ENCODE measurements at places on chromosomes 16 and 17.

DNA sequence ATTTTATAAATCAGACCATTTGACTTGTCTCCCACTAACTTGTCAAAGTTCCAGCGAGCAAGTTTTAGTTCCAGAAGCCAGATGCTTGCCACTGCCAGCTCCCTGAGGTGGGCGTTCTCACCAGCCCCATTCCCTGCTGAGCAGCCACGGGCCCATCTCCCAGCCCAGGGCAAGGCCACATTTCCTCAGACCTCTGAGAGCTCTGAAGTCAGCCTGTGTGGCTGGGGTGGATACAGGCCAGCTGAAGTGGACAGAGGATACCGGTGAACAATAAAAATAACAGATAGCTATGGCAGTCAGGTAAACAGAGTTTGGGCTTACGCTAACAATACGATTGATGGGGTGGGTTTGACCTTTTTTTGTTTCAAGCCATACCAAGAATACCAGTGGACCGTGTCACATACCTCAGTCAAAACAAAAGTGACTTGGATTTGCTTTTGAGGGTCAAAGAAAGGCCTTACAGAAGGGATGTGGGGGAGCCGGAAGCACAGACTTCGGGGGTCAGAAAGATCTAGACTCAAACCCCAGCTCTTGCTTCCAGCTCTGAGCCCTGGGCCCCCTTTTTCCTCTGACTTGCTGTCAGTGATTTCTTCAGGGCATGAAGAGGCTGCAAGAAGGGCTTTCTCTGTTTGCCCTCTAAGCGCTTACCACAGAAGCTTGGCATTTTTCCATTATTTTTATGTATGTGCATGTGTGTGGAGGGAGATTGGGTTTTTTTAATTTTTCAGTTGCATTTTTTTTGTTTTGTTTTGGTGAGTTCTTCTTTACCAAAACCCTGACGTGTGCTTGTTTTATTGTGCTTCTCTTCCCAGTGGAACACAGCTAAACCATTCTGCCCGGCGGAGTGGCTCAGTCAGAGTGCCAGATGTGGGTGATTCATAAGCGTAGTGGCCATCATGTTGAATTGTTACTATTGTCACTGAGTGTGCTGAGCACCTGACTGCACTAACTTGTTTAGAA is 109.9 kb downstream of the GNAO1 start:
- DNase-seq: no peak

DNA sequence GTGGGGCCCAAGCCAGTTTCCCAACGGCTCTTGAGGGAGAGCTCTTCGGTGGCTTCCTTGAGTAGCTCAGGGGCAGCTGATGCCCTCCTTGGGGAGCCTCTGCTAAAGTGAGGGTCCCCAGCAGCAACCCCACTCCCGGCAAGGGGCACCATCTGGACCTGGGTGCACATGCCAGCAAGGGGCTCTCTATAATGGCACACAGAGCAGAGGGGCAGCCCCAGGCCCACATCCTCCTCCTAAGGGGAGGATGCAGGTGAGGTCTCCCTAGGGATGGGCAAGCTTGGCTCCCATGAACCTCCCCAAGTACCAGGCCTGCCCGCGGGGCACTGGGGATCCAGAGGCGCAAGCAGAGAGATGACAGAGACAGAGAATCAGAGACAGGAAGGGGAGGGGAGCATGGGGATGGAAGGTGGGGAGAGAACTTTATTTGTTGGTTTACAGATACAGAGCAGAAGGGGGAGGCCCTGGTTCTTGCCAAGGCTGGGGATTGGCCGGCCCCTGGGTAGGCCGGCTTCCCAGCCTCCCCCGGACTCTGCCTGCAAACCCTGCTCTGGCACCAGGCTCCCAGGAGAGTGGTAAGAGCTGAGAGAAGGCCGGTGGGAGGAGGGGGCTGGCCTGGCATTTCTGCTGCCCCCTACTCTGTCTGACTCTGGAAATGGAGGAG is 61.4 kb downstream of the SRCIN1 start:
- no peak for DNase-seq

GRCh38 chr17:31580706-31581490 is 189.4 kb downstream of the RAB11FIP4 start:
- DNase-seq: no peak

- DNase-seq: no peak
These were observed 210.0 kb upstream of the DYNLRB2 start for GRCh38 chr16:80330803-80331202.

DNA sequence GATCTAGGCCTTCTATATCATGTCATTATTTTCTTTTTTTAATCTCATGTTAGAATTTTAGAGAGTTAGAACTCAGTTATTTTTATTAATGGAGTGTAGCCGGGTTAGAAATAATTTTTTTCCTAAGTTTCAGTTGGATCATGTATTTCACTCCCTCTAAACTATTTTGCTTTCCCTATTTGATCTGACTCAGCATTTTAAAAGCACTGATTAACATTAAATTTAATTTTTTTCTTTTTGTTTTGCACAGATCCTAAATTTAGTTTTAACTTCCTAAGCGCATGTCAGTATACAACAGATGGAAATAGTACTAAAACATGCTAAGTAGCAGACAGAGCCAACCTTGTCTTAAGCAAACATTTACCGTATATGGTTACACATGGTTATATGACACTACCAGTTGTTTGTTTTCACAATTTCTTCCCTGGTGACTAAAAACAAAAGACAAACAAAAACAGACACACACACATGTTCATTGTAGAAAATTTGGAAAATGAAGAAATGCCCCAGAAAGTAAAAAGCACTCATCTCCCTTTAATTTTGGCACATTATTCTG is 33.6 kb upstream of the RAB11FIP4 start:
- DNase-seq: no peak

- no peak for DNase-seq
These were observed 3.5 kb upstream of the RRAD start for GRCh38 chr16:66928702-66929388.

DNA sequence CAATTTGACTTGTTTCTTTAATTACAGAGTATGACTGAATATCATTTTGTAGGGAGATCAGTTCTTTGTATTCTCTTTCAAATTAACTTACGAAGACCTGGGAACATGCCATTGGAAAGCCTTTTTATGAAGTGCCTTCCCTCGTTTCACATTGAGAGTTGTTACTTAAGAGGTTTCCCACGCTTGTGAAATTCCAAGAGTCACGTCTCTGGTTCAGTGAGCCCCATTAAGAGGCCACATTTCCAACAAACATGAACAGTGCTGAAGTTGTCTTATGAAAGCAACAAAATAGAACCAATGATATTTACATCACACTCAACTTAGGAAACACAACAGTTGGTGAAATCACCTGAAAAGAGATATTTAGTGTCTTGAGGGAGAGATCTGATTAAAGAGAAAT is 334.1 kb downstream of the TOX3 start:
- no peak for DNase-seq

- no peak for DNase-seq
These were observed 5.2 kb upstream of the EIF1 start for GRCh38 chr17:41683441-41684007.

DNA sequence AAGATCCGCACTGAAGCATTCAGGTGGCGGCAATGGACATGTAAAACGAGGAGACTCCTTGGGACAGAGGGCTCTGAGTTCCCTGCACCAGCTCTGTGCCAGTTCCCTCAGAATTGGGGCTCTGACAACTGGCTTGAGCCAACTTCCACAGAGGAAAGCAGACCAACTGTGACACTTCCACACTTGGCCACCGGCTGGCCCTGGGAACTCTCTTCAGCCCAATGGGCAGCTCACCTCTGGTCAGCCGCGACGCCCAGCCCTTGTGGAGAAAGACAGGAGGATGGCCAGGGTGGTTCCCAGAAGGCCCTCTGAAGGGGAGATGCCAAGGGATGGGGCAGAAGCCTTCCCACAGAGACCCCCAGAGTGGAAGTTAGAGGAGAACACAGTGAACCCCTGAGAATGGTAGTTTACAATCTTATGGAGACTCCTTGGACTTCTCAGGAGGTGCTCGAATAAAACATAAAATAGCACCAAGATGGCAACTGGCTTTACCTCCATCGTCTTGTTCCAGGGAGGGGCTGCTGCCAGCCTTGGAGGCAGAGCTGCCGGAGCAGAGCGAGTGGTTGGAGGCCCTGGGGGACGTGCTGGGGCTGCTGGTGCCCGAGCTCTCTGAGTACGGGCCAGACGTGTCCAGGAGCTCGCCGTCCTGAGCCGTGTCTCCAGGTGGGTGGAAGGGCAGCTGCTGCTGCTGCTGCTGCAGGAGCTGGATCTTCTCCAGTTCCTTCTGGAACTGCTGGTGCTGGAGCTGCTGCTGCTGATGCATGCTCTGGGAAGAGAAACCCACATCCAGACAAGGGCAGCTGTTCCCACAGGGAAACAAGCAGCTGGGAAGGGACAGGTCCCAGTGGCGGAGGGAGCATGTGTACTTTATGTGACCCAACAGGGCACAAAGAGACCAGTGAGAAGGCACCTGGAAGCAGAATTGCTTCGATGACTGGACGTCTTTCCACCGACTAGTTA is 35.0 kb upstream of the ICAM2 start:
- DNase-seq: no peak

- DNase-seq: no peak
These were observed 18.1 kb downstream of the RHBDL3 start for GRCh38 chr17:32283745-32284201.

- no peak for DNase-seq
These were observed 22.5 kb downstream of the CYB5D2 start for GRCh38 chr17:4165301-4166010.

GRCh38 chr16:66905633-66906539 is 12.8 kb downstream of the CDH16 start:
- DNase-seq: no peak

- peak; percentile 46 for DNase-seq
These were observed 22.1 kb downstream of the TRIM25 start for GRCh38 chr17:56891751-56892150.

GRCh38 chr16:11471548-11471947 is 115.2 kb downstream of the LITAF start:
- DNase-seq: no peak

DNA sequence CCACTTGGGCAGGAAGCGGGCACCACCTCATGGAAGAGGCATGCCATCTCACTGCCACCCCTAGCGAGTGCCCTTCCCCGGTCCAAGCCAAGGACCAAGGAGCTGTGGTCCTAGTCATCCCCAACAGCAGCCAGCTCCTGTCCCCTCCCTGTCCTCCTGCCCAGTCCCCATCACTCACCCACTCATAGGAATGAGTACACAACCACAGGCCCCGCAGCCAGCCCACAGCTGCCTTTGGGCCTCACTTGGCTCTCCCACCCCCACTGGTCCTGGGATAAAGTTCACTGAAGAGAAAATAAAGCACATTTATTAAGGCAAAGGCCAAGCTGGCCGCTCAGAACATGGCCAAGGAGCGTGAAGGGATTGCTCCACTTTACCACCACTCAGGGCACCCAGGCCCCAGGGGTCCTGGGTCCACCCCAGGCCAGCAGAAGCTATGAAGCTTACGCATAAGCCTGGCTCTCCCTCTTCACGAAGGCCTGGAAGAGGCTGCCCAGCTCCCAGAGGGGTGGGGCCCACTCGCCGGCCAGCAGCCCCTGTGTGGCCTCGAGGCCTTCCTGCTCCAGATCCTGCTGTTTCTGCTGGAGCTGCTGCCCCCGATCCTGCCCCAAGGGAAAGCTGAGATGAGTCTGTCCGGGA is 3.6 kb downstream of the SCRN2 start:
- DNase-seq: peak; percentile 42

- DNase-seq: peak; percentile 69
These were observed 394.0 kb downstream of the CA10 start for GRCh38 chr17:51764387-51764971.

DNA sequence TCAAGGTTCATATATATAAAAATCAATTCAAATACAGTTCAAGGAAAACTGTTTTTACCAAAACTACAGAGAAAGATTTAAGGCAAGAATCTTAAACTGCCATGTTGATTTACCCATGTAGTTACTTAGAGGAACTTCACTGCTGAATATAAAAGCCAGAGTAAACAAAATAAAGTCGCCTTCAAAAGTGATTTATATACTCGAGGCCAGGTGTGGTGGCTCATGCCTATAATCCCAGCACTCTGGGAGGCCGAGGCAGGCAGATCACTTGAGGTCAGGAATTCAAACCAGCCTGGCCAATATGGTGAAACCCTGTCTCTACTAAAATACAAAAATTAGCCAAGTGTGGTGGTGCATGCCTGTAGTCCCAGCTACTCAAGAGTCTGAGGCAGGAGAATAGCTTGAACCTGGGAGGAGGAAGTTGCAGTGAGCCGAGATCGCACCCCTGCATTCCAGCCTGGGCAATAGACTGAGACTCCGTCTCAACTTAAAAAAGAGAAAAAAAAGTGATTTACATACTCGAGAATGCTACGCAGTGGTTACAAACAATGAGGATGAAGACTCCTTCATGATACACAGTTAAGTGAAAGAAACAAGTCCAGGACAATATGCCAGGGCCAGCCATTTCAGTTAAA is 54.1 kb upstream of the CNEP1R1 start:
- DNase-seq: no peak

- peak; percentile 14 for DNase-seq
These were observed 28.4 kb upstream of the RBFOX1 start for GRCh38 chr16:7304279-7304678.

- DNase-seq: peak; percentile 47
These were observed 7.5 kb upstream of the CEP131 start for GRCh38 chr17:81230043-81230820.

- DNase-seq: no peak
These were observed 163.3 kb upstream of the PLCG2 start for GRCh38 chr16:81615833-81616232.

DNA sequence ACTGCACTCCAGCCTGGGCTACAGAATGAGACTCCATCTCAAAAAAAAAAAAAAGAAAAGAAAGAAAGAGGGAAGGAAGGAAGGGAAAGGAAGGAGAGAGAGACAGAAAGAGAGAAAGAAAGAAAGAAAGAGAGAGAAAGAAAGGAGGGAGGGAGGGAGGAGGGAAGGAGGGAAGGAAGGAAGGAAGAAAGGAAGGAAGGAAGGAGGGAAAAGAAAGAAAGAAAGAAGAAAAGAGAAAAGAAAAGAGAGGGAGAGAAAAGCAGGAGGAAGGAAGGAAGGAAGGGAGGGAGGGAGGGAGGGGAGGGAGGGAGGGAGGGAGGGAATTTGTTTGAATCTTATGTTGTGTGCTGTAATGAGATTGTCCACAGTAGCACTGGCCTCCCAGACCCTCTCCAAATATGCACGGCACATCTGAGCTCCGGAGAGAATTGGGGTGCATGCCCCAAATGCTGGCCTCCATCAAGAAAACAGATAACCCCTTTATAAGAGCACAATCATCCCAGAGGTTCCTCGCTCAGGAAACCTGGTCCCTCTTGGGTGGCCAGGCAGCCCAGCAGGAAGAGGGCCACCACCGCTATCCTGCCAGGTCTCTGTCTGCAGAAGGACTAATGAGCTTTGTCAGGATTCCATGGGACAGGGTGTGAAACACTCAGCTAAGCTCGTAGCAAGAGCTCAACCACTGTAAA is 8.8 kb upstream of the EIF1 start:
- DNase-seq: no peak

DNA sequence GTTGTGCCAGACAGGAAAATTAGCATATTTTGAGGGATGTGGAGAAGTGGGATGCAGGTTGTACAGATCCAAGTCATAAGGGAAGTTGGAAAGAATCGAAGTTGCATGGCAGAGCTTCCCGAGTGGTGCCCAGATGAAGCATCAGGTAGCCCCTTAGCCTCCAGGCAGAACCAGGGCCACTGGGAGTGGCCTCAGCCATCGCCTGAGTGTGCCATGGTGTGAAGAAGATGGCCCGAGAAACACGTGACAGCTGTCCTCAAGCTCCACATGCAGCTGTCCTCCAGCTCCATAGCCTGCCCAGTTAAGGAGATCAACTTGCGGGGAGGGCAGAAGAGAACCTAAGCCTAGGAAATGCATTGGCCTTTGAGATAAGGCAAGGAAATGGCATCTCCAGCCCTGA is 33.5 kb downstream of the TMC6 start:
- DNase-seq: no peak

GRCh38 chr16:23557779-23558702 is 514 bp downstream of the UBFD1 start:
- DNase-seq: no peak

Measured in ELF-1 (cell line).